ENCODE measurements at places on chromosomes 6 and 20.

- no peak for DNase-seq
Measured at GRCh38 chr6:100475554-100476320, 11.0 kb upstream of the SIM1 start.

GRCh38 chr6:147954938-147955337 is 387.7 kb upstream of the SASH1 start:
- no peak for DNase-seq

GRCh38 chr6:103819509-103819908 is 1040.2 kb downstream of the HACE1 start:
- DNase-seq = no peak

GRCh38 chr6:7165002-7165889 is 57.5 kb downstream of the RREB1 start:
- no peak for DNase-seq

DNA sequence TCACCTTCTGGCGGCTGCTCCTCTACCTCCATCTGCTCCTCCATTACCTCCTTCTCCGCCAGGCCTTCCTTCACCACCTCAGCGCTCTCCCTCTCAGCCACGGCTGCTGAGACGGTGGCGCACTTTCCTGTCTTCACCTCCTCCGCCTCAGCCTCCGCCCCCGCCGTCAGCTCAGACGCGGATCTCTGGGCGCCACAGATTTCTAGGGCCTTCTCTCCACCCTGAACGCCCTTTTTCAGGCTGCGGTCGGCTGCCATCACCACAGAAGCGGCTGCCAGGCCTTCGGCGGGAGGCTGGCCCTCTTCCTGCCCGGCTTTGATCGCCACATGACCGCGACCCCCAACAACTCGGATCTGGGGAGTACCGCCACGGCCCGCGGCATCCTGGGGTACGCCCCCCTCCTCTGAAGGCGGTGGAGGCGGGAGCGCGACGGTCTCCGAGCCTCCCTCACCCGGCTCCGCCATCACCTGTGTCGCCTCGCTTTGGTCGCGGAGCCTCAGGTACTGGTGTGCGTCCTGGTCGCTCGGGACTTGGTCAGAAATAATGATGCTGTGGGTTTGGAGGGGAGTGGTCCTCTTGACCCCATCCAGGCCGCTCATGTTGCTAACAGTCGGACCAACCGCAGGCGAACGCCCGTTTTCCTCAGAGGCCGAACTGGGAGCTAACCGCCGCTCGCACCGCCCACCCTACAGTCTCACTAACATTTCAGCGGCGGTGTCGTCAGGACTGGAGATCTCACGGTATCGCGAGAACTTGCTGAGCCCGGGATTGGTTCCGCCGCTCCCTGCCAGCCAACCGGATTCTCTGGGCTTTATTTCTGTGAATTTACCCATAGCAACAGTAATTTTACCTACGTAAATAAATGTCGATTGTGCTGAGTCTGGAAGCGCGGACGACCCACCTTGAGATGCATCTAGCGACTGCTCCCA is at the start of gene TSPYL1:
Gene TSPYL1, minus strand, starts transcription at position 699 of the 929 bp plus-strand sequence. Its CDS starts 100 bp downstream, at position 599.
- peak; percentile 94 for DNase-seq

DNA sequence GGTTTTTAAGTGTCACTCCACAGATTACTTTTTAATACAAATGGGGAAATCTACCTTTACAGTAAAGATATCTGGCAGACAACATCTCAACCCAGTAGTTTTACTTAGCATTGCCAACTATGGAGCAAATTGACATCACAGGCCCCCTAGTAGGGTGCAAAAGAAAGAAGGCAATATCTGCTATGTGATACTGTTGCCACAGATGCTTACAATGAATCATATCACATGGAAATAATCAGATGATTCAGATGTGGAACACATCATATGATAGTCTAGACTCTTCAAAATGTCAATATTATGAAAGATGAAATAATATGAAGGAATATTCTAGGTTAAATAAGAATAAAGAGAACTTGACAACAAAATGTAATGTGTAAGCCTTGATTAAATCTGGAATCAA is 322.5 kb downstream of the BMP2 start:
- DNase-seq = no peak

GRCh38 chr6:4350567-4351519 is 215.5 kb upstream of the ECI2 start:
- no peak for DNase-seq

DNA sequence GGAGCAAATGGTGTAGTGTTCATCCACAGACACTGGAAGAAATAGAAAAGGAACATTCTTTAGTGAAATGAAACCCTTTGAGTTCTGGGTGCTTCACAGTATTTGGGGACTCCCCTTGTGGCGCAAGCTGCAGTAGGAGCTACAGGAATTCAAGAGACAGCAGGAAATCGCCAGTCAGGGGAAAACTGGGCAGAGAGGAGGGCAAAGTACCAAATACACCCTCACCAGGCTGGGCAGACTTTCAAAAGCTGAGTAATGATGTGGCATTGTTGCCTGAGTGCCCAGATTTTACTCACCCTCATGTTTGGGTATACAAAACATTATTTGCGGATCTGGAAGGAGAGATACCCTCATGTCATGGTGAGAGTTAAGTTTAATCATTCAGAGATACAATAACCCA is 97.9 kb downstream of the SOD2 start:
- DNase-seq = no peak

DNA sequence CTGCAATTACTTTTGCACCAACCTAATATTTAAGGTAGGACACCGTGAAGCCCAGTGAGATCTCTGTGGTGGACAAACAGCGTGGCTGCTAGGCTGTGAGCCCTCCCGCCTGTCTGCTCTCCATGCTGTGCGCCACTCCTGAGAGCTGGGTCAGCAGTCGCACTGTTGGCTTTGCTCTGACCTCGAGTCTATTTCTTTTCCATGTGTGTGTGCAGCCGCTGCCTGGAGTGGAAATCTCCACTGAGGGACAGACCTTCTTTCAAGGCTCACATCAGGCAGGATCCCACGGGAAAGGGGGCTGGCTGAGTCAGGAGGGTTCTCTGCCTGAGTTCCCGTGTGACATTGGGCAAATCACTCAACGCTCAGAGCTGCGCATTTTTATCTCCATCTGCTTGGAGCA is 27.1 kb downstream of the RIPOR3 start:
- DNase-seq = no peak

GRCh38 chr6:48825501-48826151 is 637.4 kb downstream of the MMUT start:
- no peak for DNase-seq

- DNase-seq = no peak
Measured at GRCh38 chr6:20198775-20199174, 13.5 kb downstream of the MBOAT1 start.

DNA sequence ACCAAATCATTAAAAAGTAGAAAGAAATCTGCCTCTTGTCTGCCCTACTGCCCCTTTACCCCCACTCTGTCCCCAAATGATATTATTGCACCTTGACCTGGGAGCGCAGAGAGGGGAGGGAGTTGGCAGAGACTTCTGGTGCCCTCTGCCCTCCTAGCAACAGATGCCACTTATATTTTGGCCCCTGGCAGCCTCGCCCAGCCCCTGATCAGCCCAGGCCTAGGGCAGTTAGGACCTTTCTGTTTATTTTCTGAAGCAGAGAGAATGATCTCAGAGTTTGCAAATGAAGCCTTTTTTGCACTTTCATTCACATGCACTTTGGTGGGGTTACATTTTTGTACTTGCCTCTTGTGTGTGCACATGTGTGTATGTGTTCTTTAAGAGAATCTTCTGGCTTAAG is 8.4 kb upstream of the SGK2 start:
- no peak for DNase-seq

DNA sequence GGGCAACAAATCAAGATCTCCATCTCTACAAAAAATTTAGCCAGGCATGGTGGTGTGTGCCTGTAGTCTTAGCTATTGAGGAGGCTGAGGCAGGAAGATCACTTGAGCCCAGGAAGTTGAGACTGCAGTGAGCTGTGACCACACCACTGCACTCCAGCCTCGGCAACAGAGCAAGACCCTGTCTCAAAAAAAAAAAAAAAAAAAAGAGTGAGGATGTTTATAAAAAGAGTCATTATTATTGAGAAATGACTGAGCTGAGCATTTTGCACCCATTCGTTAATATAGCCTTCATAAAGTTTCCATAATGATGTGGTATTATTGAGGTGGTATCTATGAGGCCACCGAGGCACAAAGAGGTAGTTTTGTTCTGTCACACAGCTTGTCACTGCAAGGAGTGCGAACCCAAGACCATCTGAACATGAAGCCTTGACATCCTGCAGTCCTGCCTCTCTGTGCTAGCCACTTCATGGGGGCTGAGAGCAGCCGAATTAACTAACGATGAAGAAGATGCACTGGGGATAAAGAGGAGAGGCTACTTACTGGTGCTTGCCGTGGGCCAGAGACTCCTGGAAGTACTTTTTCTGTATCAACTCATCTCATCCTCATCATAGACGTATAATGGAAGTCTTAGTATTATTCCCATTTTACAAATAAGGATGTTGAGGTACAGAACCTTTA is 175.5 kb downstream of the BCAS1 start:
- no peak for DNase-seq

- no peak for DNase-seq
Measured at GRCh38 chr20:62406635-62407176, 379 bp downstream of the CABLES2 start.

GRCh38 chr6:50655848-50656453 is 57.4 kb upstream of the TFAP2D start:
- DNase-seq = no peak

DNA sequence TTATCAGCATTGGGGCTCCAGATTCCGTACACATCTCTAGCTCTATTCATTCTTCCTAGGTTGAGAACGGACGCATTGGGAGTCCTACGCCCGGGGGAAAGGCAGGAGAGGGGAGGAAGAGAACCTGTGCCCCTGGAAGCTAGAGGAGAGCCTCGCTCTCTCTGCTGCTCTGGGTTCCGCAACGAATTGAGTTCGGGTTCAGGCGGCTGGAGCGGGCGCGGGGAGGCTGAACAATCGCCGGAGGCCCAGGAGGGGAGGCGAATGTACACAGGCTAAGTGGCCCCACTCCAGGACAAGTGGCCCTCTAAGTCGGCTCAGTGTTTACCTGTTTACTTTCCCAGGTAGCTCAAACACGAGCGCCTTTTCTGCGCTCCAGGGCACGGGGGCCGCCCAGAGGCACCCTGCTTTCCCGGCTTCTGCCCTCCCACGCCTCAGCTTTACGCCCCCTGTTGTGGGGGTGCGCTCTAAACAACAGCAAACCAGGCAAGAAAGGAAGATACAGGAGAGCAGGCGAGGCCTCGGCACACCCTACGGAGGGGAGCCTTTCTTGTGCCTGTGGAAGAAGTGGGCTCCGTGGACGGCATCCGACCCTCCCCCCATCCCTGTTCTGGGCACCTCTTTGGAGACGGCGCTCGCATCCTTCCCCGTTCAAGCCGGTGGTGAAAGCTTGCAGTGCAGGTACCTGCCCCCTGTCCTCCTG is 4.6 kb upstream of the NKX2-2 start:
- no peak for DNase-seq

DNA sequence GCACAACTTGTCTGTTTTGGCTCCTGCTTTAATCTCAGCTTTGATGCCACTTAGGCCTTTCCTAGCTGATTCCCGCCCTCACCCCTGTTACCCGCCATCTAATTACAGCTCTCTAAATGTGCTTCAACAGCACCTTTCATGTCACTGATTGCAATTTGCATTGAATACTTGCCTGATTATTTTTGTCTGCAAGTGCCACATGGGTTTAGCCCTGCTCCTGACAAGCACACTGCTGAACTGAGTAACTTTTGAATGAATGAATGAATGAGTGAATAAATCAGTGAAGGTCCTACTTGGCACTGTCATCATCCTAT is 591 bp upstream of the DCBLD1 start:
- DNase-seq = no peak

DNA sequence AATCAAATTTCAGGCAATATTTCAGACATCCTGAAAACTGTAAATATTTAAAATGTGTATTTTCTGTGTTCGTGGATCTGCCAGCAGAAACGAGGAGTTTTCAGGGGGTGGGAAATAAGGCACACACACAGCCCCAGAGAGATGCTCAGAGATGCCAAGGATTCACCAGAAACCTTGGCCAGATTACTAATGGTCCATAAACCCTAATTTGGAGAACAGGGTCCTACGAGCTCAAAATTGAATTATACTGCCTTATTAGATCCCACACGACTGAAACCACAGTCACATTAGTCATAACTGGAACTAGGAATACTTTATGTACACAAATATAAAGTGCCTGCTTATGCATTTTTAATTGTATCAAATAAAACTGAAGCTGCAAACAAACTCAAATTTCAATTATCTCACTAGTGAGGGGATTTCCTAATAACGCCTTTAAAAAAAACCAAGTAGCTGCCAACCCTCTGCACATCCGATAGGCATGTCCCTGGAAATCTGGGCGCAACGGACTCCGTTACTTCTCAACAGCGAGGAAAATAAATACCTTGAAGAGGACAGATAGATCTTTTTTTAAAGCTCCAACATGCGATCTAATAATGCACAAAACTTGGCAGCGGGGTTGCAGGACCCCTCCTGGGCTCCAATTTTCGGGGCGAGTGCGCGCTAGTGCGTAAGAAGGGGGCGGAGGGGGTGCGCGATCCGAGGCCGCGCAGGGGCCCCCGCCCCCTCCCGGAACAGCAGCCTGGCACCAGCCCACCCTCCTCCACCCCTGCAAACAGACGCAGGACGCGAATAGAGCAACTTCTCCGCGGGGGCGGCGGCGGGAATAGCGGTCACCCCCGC is 897 bp downstream of the CHD6 start:
- DNase-seq = peak; percentile 55

DNA sequence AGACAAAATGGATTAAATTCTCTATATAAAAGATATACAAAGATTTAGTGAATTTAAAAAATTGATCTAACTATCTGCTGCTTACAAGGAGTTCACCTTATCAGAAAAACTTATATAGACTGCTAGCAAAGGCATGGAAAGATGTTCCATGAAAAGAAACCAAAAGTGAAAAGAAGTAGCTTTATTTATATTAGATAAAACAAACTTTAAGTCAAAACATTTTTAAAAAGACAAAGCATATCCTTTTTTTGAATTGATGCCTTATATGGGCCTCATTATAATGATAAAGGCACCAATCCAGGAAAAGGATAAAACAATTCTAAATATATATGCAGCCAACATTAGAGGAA is 334.2 kb downstream of the MEI4 start:
- DNase-seq = no peak

GRCh38 chr6:142302421-142303175 is 791 bp downstream of the ADGRG6 start:
- DNase-seq = no peak

DNA sequence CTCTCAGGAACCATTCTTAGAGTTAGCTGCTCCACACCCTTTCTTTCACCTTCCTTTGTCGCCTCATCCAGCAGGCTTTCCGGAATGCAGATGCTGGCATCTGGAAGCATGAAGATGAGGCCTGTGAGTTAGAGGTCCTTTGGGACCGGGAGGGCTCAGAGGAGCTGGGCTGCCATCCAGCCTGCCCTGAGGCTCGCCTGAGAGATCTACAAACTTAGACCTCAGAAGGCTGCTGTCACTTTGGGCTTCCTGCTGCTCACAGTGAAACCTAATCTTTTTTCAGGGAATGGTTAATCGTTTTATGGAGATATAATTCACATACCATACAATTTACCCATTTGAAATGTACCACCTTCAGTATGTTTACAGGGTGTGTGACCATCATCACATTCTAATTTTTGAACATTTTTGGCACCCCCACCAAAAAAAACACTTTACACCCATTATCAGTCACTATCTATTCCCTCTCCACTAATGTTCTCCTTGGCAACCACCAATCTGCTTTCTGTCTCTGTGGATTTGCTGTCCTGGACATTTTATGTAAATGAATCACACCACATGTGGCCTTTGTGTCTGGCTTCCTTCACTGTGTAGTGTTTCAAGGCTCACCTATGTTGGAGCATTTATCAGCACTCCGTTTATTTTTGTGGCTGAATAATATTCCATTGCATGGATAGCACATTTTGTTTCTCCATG is 20.0 kb upstream of the MPC1 start:
- DNase-seq = no peak

- no peak for DNase-seq
Measured at GRCh38 chr6:25233226-25233625, 45.9 kb upstream of the CARMIL1 start.
